Ureter (tissue), 1 donor: ENCODE measurements at places on chromosomes 6 and 20. TPM values are rescaled to one million over a fixed set of nuclear protein-coding genes. Genes with fewer than 3 reads are reported as not detected.

Gene SLC22A2
- total RNA-seq = not detected

Gene CRYBG1
- total RNA-seq = 107 TPM

Gene SCUBE3
- 10.0 TPM for total RNA-seq

Gene UST
- 30.9 TPM for total RNA-seq

Gene TFAP2D
- total RNA-seq = not detected

Gene FAM83C
- total RNA-seq = 4.0 TPM

Gene POPDC3
- total RNA-seq = not detected

Gene PCMTD2
- 58.2 TPM for total RNA-seq

Gene PPIL4
- 34.2 TPM for total RNA-seq

Gene SLC17A3
- total RNA-seq = not detected

Gene PARD6B
- total RNA-seq = 27.0 TPM

GRCh38 chr20:11207749-11208502 lies 534.1 kb upstream of the JAG1 start:
- no peak for DNase-seq

DNA sequence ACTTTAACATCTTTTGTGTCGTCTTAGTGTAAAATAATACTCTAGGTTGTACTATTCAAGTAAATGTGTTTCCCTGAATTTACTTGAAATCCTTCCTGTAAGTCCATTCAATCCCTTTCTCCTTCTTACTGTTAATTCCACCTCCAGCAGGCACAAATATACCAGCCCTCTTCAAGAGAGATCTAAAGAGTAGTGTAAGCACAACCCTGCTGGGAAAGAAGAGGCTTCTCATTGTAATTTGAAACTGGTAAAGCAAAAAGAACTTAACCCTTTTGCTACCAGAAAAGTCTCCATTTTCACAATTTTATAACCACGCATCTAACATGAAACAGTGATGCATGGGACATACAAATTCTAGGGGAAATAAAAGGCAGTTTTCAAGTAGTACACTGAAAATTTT lies at the start of gene BMP5:
Gene BMP5, minus strand, starts transcription at position 191 of the 400 bp plus-strand sequence. CDS start 725 bp downstream, outside the sequence.
- no peak for DNase-seq

- DNase-seq = no peak
Measured at GRCh38 chr20:43345676-43346075, 112.0 kb upstream of the SRSF6 start.

DNA sequence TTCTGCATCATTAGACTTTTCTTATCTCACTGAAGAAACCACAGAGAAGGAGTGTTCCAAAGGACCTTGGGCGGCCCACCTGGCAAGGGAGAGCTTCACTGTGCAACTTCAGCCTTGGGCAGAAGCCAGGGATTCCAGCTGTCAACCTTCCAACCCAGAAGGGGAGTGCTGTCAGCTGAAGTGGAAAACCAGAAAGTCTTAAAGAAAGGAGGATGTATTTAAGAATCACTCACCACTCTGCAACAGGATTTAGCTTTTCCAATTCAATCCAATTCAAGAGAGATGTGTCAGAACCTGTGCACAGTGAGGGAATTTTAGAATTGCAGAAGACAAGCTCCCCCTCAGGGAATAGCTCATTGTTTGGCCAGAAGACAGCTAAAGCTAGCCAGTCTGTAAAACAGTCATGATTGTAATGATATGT lies 553.7 kb downstream of the CD83 start:
- no peak for DNase-seq

- no peak for DNase-seq
Measured at GRCh38 chr6:29816030-29816429, 11.6 kb upstream of the HLA-G start.

DNA sequence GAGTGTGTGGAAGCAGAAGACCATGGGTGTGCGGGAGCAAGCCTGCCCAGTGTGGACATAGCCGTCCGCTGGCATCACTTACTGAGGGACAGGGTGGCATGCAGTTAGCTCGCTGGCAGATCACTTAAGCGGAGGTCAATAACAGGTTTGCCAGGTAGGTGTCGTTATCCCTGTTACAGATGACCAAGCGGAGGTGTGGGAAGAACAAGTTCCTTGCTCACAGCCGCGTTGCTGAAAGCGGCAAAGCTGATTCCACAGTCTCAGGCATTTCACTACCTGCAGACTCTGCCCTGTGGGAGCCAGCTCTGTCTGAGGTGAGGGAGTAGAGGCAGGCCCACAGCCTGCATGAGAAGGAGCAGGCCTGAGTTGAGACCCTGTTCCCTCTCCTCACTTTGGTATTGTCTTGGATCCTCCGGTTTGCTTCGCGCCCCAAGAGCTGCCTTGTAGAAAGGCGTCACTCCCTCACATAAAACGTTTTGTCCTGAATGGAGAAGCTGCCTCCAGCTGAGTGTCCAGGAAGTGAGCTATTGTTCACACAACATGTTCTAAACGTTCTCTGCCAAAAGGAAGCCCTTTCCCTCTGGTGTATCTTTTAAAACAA lies 96.9 kb downstream of the TCP11 start:
- DNase-seq = no peak

GRCh38 chr20:31948008-31948407 lies 3.8 kb downstream of the PDRG1 start:
- no peak for DNase-seq

- DNase-seq = no peak
Measured at GRCh38 chr6:15893556-15894253, 230.9 kb upstream of the DTNBP1 start.

DNA sequence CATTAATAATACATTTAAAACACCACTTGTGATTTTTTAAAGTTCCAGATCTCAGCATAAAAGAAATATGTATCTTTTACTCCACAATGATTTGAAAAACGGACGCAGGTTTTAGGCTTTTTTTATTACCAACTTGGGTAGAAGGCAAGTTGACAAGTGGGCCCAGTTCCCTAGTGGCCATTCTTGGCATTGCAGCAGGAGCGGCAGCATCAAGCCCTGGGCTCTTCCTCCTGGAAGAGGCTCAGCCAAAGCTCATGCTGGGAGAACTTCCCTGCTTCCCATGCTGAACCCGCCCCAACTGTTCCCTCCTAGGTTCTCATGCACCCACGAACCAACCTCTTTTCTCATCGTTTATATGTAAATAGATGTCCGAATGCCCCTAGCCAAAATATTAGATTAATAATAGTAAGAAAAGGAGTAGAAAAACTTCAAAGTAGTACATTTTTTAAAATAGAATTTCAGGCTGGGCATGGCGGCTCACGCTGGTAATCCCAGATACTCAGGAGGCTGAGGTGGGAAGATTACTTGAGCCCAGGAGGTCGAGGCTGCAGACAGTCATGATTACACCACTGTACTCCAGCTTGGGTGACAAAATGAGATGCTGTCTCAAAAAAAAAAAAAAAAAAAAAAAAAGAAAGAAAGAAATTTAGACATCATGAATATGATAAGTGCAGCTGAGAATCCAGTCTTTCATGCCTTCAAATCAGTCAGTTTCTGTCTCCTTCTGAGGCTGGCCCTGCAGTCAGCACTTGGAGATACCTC lies 18.2 kb upstream of the MYB start:
- no peak for DNase-seq

DNA sequence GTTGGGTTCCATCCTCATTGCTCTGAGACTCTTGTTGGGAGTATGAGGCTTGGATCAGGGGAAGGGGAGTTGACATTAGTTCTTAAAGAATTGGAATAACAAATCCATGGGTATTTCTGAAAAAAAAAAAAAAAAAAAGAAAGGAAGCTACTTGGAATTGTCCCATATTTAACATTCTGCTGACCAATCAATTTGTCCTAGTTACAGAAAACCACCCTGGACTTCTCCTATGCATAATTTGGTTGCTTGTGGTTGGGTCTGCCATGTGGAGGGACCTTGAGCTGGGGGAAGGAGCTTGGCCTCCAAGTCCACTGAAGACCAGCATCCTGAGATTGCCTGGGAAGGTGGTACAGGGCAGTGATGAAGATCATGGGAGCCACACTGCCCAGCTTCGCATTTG lies 32.6 kb downstream of the PLG start:
- no peak for DNase-seq

DNA sequence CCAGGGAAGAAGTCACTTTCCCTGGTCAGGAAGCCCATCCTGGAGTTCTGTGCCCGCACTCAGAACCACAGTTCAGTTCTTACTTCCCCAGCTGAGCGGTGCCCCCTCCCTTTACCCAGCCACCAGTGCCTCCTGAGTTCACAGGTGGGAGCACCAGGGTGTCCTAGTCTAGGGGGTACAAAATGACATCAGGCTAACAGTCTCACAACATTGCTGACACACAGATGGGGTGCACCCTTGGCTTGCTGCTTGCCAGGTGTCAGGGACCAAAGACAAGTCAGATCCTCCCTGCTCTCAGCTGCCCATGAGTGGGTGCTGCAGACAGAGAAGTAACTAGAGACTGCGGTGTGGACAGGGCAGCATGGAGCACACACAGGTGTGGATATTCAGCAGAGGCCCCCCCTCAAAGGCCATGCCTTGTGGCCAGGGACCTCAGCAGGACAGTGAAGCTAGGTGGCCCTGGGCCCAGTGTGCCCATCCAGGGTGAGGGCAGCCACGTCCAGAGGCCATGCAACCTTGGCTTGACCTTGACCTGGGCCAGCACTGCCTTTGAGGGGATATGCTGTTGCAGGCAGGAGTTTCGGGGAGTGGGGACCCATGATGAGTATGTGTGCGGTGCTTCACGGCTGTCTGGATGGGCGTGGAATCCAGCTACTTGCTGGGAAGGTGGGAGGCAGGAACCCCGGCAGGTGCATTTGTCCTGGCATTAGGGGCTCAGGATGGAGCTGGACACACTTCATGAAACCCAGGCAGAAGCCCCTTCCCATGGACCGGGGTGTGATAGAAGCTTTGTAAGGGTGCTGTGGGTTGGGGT lies 110.4 kb upstream of the FRMD1 start:
- DNase-seq = no peak
